NCI-H2081 treated with DMSO at 0.1 percent for 48 hours (cell line): ENCODE measurements at places on chromosomes 12 and 14.

DNA sequence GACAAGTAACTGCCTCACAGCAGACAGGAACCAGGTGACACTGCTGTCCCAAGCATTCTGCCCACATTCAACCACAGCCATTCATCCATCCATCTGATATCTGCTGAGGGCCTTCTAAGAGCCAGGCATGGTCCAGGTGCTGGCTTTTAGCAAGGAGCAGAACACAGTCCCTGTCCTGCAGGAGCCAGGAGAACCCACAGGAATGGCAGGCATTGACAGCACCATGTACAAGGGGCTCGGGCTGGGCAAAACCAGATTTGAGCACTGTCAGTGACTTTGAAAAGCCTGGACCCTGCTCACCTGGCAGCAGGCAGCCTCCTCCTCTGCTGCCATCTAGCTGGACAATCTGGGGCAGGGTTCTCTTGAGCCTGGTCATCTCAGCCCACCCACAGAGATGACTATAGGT, 137.0 kb downstream of the ZFP36L1 start:
- no peak for DNase-seq

- DNase-seq, result no peak
Observed at GRCh38 chr12:77834618-77835017, 3.9 kb downstream of the NAV3 start.

DNA sequence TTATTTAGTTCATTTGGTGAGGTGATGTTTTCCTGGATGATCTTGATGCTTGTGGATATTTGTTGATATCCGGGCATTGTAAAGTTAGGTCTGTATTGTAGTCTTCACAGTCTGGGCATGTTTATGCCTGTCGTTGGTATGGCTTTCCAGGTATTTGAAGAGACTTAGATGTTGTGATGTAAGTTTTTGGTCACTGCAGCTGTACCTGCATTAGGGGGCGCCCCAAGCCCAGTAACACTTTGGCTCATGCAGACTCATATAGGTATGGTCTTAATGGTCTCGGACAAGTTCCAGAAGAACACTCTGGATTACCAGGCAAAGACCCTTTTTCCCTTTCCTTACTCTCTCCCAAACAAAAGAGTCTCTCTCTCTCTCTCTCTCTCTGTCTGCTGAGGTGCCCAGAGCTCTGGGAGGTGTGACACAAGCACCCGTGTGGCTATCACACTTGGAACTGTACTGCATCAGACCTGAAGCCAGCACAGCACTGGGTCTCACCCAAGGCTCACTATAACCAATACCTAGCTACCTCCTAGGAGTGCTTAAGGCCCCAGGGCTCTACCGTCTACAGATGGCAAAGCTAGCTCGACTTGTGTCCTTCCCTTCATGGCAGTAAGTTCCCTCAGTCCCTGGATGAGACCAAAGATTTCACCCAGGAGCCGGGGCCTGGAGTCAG, 425.8 kb upstream of the ATXN7L3B start:
- DNase-seq, result no peak

DNA sequence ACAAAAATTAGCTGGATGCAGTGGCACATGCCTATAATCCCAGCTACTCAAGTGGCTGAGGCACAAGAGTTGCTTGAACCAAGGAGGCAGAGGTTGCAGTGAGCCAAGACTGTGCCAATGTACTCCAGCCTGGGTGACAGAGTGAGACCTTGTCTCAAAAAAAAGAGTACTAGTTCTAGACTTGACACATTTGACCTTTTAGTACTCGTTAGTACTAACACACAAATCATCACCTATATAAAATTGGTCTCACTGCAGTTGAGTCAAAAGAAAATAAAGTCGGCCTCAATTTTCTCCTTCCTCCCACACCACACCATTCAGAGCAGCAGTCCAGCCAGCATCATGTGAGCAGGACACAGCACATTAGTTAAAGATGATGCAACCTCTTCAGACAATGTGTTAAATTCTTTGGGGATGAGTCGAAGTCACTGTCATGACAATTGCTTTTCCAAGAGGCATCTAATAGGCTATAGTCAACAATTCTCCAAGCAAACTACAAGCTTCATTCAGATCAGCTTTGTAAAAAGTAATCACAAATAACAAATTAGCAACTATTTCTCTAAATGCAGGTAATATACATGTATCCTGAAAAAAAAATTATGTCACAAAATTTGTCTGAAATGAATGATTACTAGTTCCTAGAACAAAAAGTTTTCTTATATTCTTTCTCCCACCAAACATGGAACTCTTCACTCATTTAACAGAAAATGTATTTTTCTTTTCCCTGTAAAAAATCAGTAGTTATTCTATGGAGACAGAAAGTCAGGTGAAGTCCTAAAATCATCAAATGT, 55.6 kb downstream of the CLIP1 start:
- DNase-seq, result no peak

- DNase-seq, result no peak
Observed at GRCh38 chr12:75977952-75978671, 53.5 kb downstream of the PHLDA1 start.

DNA sequence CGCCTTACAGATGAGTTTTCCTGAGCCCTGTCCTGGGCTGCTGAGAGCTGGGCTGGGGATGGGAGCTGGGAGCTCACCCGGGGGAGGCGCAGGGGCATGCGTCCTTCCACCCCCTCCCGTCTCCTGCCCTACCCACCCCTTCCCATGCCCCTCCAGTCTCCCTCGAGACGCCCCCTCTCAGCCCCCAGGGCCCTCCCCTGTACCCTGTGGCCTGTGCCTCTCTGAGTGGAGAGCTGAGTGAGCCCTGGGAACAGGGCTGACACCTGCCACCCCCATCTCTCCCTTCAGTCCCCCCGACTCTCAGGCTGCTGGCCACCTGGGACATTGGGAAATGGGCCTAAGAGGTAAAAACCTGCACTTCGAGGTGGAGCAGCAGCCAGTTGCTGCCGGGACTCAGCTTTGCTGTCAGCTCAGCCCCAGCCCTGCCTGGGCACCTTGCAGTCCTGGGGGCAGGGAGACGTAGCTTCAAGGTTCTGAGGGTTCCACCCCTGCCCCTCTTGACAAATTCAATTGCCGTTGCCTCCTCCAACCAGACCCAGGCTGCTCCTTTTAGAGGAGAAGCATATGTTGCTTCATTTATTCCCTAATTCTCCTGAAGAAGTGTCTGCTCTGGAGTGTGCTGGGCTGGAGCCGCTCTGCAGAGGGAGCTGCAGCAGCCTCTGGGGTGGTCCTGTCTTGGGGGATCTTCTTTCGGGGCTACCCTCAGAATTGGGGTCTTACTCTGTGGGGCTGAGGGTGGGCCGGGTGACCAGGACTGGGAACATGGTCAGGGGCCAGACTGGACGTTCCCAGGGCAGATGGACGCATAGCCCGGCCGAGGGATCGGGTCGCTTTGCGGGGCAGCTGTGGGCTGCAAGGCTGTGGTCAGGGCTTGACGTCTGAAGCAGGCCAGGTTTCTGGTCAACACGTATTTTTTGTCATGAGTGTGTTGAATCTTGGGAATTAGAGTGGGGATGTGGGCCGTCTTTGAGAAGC, 141.4 kb downstream of the ADGRD1 start:
- DNase-seq, result no peak
